ENCODE measurements at places on chromosomes 7 and 10. TPM values are rescaled to one million over a fixed set of nuclear protein-coding genes. Genes with fewer than 3 reads are reported as not detected.

The GATA3 gene
- total RNA-seq = 3.9 TPM

The MRLN gene
- not detected for total RNA-seq

The SDK1 gene
- 0.72 TPM for total RNA-seq

The NCF1 gene
- total RNA-seq = 0.29 TPM

Data from A549 treated with GW870086 at 1 μM for 4 hours (cell line).